ENCODE measurements at places on chromosomes 3 and 15.

DNA sequence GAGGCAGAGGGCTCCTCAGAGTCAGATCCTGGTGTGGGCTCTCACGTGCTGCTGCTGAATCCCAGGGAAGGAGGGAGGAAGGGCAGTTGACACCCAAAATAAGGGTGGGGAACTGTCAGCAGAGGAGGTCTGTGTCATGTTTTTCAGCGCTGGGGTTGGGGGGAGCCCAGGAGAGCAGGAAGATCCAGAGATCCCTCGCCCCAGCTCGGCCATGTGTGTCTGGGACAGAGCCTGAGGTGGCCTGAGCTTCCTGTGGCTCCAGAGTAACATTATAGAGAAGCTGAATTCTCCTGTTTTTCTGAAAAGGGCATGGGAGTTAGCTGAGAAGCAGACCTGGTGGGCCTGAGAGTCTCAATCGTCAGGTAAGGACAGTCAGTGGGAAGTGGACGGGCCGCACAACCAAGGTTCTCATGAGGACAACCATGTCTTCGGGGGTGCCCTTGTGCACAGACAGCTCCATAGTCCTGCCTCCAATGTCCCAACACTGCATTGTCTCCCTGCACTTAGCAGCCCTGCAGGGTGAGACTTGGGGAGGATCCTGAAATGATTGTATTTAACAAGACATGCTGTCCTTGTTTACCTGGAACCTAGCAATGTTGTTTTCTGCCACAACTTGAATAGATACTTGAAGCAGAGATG is 18.4 kb downstream of the UMPS start:
- no peak for DNase-seq

DNA sequence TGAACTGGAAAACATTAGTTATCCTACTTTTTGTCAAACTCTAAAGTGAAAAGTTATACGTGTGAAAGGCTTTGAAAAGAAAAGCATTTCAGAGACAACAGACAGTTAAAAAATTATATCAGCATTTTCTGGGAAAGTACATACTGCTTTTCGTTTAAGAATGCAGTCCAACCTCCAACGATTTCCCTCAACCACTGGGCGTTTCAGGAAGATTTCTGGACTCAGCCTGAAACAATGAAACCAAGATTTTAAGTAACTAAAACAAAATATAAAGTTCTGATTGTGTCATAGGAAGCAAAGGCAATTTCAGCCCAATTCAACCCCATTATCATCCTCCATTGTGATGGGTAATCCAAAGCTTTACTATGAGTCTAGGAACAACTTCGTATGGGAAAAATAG is 110.7 kb downstream of the PLD1 start:
- no peak for DNase-seq

GRCh38 chr3:20201143-20201542 is 15.1 kb upstream of the SGO1 start:
- DNase-seq = no peak

- no peak for DNase-seq
These were observed 11.1 kb downstream of the TLE3 start for GRCh38 chr15:70086636-70087035.

DNA sequence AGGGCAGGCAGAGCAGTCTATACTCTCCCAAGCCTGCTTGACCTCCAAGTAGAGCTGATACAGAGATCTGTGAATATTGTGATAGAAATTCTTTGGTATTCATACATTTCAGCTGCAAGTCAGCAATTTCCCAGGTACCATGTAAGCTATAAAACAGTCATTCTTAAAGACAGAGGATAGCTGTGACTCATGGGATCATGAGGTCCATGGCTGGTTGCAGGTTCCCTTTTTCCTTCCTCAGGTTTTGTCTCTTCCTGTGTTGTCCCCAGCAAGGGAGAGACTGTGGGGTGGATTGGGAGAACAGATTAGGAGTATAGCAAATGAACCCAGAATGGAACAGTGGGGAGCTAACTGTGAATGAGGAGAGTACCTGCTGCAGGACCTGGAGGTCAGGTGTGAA is 5.4 kb upstream of the P4HTM start:
- no peak for DNase-seq

DNA sequence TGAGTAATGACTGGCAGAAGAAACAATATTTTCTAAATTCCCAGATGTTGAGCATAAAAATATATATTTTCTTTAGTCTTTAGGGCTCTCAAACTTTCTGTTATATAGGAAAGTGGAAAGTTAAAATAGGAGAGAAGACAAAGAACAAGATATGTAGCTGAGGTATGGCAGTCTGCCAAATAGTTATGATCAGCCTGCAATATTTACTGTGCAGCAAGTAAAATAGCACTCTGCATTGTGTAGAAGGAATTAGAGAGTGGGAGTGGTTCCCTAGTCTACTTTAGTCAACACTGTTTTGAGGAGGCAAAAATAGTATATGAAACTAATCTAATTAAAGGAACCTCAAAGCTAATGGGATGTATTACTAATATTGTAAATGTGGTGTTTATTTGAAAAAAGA is 978.1 kb upstream of the ALCAM start:
- DNase-seq = peak; percentile 22

DNA sequence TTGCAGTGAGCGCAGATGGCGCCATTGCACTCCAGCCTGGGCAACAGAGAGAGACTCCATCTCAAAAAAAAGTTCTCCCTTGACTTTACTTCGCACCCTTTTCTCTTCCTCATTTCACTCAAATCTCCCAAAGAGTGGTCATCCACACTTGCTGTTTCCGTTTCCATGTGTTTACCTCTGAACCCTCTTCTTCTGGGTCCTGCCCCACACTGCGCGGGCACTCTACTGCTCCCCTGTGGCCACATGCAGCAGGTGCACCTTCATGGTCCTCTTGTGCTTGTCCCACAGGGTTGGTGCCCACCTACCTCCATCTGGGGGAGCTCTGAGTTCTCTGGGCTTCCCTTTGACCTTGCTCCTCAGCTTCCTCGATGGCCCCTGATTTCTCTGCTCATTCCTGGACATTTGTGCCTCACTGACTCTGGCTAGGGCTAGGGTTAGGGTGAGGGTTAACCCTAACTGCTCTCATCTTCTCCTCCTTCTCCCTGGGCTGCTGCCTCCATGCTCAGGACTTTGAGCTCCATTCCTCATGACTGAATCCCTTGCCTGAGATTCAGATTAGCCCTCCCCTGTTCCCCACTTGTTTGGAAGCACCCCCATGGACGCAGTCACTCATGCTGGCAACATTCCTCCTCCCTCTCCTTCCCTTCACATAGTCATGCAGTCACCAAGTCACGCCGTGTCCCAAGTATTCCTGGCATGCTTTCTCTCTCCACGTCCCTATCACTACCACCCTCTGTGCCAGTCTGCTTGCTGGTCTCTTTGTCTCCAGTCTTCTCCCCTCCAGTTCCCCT is 26.6 kb upstream of the KY start:
- no peak for DNase-seq

- no peak for DNase-seq
These were observed 545.5 kb downstream of the ZPLD1 start for GRCh38 chr3:102980355-102980696.

DNA sequence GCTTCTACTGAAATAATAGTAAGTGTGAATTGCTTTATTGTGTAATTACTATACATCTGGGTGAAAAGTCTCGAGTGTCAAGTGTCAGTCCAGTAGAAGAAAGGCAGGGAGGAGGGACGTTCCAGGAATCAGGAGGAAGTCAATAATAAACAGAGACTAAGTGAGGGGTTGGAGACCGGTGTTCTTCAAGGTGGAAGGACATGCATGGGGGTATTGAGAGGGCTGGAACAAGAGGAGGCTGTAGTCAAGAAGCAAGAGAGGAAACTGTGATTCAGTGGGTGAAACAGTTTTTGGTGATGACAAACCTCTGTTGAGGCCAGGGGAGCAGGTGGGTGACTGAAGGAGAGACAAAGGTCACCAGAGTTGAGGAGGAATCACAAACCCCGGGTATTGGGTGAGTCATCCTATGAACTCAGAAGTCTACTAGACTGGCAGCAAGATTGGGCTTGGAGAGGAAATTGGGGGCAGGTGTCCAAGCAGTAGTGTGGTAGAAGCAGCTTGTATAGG is 11.6 kb upstream of the SCAMP5 start:
- DNase-seq = no peak

DNA sequence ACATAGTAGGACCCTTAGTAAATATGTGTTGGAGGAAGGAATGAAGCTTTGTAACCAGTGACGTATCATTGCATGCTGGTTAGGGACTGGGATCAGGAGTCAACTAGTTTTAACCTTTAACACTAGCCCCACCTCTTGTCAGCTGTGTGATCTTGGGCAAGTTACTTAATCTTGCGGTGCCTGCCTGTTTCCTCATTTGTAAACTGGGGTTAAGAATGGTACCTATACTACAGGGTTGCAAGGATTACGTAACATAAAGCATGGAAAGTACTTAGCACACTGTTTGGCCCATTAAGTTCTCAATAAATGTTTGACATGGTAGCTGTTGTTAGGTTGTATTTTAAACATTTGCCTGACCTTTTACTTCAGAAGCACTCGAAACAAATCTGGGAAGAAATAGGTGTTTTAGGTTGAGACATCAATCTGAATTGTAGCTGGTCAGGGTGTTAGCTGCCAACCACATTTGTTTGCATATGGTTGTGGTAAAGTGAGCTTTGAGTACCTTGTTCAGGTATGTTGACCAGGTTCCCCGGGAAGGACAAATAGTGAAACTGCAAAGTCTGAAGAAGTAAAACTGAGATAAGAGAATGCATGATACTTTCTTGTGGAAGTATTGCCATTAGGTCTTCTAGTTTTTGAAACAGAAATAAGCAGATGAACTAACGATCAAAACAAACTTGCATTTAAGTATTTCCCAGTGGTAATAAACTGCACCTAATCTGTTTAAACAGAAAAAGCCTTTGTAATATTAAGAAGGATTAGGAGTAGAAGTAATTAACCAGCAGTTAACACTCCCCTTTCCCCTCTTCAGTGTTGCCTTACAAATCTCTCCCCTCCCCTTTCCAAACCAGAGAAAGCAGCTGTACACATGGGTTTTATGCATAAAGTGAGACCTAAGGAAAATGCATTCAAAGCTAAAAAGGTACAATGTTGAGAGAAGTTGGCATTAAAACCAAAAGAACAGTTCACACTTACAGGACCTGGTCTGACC is 25.8 kb upstream of the SCAANT1 start:
- no peak for DNase-seq

DNA sequence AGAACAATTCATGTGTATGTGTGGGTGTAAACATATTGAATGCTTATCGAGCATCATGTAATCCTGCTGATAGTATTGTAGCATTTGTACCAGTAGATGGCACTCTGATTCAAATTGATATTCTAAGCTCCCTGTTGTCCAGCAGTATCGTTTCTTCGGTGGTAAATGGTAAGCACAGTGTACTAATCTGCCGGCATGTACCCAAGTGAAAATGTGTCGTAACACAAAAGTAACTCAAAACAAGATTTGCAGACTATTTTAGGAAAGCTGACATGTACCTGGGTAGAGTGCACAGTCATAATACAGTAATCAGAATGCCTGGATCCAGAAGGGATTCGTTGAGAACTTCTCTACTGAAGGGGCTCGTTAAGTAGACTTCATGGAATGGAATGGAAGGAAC is 31.7 kb upstream of the MNS1 start:
- DNase-seq = peak; percentile 65

GRCh38 chr3:47427866-47428265 is 47.0 kb downstream of the PTPN23 start:
- DNase-seq = no peak

- no peak for DNase-seq
These were observed 311.5 kb downstream of the EDEM1 start for GRCh38 chr3:5498981-5499380.

DNA sequence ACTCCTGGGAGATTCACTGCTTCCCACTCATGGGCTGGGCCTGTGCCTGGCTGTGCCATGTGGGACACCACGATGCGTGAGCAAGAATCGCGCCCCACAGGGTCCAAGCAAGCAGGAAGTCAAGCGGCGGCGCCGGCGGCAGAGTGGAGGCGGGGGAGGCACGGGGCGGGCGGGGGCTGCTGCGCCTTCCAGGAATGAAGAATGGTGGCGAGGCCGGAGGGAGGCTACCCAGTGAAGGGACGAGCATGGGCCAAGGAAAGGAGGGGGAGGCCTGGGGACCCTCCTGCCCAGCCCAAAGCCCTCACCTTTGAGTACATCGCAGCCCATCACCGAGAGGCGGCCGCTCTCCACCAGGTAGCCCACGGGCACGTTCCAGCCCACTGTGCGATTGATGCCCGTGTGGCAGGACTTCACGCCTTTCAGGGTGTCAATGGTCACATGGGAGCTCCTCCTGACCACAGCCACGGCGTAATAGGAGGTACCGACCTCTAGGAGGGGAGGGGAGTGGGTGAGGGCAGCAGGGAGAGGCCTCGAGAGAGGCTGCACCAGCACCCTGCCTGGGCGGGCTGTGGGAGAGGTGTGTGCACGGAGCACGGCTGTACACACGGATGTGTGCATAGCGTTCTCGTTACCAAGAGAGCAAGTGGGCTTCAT is 5.5 kb downstream of the MELTF start:
- no peak for DNase-seq

DNA sequence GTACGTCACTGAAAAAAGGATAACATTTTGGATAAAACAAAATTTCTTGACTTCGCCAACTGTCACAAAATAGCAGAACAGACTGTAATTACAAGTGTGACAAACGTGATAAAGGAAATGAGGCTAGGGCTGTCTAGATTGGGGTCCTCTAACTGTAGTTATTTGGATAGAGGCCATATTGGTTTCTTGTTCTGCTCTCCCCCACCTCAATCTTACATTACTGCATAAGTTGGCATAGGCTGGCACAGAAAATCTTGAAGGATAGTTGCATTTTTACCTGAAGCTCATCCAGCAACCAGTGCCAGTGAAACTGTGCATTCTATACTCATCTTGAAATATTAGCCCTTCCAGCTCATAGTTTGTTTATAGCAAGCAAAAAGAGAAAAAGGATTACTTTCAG is 84.6 kb downstream of the ITPR1 start:
- no peak for DNase-seq

DNA sequence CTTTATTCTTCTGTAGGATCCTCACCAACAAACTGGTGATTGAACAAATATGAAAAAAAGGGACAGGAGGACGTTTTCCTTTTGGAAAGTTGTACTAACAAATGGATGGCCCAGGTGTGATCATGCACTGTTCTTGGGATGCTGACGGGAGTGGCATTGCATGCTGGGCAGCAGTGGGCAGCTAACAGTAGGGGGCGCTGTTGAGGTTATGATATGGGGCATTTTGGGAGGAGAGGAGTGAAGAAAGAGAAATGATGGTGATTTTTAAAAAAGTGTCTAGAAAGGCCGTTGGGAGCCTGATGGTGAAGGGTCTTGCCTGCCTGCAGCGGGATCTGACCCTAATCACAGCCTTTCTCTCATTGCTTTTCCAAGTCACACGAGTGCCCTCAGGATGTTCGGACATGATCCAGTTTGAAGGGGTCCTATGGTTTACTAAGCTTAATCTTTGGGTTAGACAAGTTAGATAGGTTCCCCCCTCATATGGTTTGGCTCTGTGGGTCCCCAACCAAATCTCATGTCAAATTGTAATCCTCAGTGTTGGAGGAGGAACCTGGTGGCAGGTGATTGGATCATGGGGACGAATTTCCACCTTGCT is 46.2 kb upstream of the PRTG start:
- DNase-seq = no peak

DNA sequence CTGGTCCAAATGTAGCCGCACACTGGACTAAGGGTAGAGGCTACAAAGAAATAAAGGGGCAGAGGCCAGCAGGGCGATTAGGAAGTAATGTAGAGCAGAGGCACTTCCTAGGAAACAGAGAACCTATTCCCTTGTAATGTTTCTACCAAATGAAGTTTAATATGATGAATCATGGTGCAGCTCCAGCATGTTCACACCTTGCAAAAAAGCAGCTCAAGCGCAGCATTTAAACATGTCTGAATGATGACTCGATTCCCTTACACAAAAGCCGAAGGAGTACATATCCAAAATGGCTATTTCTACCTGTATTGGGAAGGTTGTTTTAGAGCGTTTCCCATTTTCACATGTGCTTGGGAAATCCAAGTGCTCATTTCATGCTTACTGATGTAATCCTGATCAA is 204.8 kb downstream of the MECOM start:
- DNase-seq = no peak

- peak; percentile 59 for DNase-seq
These were observed at the start of gene ACTRT3 for GRCh38 chr3:169769287-169770181. ACTRT3 (minus strand) TSS chr3:169769561; CDS start chr3:169769520, 41 bp downstream.

Measured in fibroblast of skin of right quadriceps (primary cell).